ENCODE measurements at places on chromosomes 12 and 14.

DNA sequence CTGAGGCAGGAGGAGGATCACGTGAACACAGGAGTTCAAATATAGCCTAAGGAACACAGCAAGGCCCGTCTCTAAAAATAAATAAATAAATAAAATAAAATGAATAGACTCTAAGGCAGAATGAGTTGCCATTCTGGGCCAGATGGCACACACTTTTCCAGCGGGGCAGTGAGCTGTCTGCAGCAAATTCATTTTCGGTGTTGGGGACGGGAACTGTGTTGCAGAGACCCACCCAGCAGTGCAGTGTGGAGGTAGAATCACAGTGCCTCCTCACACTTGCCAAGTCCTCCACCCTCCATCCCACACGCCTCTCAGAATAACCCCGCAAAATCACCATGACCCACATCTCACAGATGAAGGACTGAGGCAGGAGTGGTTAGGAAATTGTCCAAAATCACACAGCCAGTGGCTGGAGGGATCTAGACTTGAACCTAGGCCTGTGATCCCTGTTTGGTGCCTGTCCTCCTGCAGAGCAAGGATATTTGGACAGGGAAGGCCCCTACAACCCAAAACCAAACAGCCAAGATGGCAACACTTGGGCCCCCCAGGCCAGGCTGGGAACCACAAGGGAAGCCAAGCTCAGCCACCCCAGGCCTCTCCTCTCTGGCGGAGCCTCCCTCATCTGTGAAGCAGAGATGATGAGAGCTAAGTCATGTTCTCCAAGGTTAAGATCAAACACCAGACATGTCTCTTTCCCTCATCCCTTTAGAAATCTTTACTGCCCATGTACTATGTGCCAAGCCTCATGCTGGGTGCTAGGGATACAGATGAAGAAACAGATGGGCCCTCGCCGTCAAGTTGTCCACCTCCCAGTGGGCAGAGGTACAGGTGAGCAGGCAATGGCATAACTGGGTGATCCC is 152.7 kb downstream of the DPF3 start:
- no peak for DNase-seq

DNA sequence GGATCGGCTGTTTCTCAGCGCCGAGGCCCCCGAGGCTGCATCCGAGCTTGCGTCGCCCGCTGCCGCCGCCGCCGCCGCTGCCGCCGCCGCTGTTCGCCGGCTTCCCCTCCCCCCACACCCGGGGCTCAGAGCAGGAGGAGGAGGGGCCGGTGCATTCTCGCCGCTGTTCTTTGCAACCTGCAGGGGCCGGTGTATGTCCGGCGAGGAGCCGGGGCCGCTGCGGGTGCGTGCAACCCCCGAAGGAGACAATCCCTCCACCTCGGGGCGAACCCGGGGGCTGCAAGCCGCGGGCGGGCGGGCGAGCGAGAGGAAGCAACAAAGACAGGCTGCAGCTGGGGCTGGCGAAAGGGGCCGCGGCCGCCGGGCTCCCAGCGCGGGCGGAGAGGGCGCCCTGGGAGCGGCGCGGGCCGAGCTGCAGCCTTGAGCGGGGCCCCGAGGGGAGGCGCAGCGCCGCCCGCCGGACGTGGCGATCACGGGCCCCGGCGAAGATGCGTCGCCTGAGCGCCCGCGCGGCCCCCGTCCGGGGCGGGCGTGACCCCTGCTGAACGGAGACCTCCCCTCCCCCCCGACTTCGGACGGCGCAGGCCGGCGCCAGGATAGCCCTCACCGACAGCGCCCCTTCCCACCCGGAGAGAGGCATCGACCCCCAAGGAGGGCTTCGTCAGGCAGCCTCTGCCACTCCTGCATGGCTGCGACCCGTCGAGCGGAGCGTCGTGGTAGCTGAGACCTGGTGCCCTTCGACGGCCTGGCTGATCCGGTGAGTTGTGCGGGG is 702 bp downstream of the FAM222A start:
- DNase-seq = peak; percentile 31

DNA sequence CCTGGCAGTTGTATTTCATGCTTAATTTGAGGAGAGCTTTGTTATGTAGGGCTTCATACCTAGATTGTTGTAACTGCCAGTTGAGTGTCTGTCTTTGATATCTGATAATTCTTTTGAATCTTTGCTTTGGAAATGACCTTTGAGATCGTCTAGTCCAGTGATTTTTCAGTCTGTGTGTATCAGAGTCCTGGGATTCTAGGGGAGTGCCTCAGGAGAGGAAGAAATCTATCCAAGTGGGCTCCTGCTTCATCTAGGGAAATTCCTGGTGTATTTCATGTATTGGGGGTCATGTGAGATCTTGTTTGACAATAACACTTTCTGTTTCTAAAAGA is 98.6 kb downstream of the FIGNL2 start:
- DNase-seq = no peak

DNA sequence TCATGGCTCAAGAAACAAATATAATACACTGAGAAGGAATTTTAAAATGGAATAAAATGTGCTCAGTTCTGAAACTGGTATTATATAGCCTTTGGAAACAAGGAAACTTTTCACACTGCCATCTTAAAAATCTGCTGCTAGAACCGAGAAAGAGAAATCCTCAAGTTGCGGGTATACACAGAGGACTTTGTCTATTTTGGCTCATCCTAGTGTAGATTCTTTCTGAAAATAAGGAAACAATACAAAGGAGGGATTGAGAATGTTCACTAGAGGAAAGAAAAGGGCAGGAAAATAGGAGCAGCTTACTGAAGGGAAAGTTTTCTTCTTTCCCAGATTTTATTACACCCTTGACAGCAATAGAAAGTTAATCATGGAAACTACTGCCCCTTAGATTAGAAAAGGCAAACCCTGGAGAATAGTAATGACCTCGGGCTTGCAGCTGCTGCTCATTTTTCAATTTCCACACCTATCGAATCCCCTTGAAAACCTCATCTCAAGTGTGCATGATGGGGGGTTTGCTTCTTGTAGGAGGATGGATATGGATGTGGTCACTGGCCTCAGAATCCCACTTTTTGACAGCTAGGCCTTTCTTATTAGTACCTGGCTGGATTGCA is 104.6 kb downstream of the DAAM1 start:
- no peak for DNase-seq

- no peak for DNase-seq
Measured at GRCh38 chr12:53097207-53097563, 282 bp upstream of the IGFBP6 start.

DNA sequence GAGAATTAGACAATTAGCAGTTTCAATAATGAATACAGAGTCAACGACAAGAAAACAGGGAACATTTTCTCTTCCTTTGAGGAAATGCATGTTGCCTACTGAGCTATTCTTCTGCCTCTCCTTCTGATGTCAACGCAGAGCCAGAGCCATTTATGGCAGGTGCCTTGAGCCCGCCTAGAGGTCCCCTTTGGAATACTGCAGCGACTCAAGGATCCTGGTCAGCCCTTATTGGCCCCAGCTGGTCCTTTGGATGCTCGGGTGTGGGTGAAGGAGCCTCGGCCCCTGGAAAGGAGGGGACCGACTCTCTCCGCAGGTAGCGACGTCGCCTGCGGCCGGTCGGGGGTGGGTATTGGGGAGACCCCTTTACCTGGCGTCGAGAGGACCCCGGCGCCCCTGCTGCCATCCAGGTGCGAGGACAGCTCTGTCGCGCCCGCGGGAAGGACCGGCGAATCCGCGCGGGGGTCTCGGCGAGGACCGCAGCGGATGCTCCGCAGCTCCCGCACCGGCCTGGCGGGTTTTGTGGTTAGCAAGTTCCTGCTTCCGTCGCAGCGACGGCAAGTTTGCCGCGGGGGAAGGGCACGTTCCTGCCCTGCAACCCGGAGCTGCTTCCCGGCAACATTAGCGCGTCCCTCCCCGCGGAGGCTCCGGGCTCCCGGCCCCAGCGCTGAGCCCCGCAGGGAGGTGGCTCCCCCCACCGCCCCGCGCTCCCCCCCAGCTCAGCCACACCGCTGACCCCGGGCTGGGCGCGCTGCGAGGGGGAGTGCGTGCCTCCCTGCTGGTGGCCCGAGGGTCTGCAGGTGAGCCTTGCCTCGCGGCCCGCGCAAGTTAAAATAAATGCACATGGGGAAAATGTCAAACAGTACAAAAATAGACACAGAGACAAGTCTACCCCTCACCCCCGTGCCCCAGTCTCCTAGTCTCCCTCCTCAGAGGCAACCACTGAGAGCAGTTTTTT is at the start of gene MANSC1:
Gene MANSC1, minus strand, starts transcription at position 532 of the 955 bp plus-strand sequence. CDS start 6,928 bp downstream, outside the sequence.
- peak; percentile 46 for DNase-seq

- no peak for DNase-seq
Measured at GRCh38 chr12:119592232-119592631, 1.3 kb upstream of the TMEM233 start.

DNA sequence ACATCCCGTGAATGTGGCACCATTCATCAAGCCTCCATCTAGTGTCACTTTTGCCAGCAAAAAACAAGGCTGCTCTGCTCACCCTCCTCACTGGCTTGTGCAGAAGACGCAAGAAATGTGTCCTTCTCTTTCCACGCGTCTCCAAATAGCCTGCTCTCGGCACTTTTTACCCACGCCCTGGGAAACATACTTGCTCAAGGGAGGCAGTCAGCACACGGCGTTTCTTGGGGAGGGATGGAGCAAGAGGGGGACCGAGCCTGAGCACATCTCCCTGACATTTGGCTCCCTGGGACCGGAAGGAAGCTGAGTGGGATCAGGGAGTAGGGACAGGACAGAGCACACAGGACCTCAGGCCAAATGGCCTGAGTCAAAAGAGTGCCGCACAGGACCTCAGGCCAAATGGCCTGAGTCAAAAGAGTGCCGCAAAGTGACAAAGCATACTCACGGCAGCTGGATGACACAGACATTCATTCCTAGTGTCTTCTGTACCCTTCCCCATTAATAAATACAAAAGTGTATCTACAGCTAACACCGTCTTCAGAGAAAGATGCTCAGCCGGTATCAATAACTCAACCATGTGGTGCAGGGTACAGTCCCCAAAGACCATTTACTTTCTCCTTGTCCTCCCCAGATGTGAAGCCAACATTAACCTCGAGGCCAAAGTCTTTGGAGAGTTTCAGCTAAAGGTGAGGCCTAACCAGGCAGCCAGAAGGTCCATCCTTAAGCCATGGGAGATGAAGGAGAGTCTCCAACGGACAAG is 7.1 kb downstream of the BCL11B start:
- no peak for DNase-seq

DNA sequence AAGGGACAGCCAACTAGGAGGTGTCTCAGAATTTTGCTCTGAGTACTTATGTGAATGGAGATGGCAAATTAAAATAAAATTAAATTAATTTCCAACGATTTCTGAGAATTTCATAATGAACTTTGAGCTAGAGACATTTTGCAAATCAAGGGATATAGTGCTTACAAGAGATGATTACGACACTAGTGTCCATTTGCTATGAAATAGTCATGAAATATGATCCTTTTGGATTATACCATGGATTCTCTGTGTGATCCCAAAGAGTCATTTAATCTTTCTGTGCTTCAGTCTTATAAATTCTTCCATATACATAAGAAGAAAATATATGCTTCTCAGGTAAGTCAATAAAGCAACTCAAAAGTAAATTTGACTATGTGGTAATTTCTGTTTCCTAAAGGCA is 240.6 kb downstream of the SLC25A21 start:
- no peak for DNase-seq
